ENCODE measurements at places on chromosomes 6 and 20. TPM values are rescaled to one million over a fixed set of nuclear protein-coding genes. Genes with fewer than 3 reads are reported as not detected.

The NFKBIL1 gene
- total RNA-seq: 23.0 TPM

The DNAH8 gene
- 0.13 TPM for total RNA-seq

DNA sequence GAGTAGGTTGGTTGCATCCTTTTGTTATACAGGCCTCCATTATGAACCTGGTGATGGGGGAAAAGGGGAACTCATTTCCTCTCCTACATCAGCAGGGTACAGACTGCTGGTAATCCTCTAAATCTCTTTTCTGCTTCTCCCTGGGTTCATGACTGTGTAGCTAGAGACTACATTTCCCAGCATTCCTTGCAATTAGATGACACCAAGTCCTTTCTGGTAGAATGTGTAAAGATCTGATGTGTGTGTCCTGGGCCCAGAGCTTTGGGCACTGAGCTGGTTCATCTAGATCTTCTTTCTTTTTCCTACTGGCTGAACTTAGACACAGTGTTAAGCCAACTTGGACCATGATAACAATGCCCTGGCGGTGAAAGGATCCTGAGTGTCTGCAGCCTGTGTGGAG is 104.7 kb upstream of the IFNGR1 start:
- DNase-seq: no peak

DNA sequence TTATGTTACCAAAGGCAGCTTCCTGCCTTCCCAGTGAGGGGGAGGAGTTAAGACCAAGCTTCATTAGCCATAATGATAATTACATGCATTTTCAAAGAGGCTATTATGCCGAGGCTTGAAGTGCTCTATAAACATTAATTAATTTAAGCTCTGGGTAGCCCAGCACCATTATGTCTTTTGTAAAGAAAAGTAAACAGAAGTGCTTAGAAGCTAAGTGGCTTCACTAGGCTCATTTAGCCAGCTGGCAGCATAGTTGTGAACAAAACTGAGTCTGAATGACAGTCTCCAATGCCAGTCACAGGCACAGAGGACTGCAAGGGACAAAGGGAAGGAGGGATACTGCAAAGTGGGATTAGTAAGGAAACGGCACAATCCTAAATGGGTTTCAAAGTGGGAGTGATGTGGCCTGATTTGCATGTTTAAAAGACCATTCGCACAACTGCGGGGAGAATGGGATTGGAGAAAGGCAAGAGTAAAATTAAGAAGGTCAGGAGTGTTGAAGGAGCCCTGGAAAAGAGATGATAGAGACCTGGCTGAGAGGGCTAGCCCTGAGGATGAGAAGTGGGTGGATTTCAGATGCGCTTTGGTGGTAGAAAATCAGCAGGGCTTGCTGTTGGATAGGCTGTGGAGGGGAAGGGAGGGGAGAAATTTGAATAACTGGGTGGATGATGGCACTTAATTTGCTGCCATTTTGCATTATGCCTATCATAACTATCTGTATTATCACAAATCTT is 20.1 kb upstream of the ISM1 start:
- DNase-seq: no peak

The EPPIN gene
- not detected for total RNA-seq

Measured in sciatic nerve (tissue), 2 donors.